Fibroblast of mammary gland (primary cell): ENCODE measurements at places on chromosomes 11 and 22.

DNA sequence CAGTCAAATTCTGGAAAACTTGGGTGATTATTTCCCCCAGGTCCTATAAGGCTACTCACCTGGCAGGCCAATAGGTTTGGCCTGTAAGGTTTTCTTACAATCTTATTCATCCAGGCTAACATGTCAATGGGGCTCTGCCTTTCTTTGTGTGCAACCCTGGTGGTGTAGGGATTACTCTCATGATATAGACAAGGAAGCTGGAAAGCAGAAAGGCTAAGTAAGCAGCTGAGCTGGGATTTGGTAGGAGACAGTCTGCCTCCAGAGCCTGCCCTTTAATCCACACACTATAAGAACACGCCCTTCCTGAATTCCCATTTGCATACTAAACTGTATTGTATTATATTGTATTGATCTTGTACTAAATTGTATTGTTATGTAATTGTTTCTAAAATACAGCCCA, 373.3 kb upstream of the CCDC90B start:
- no peak for DNase-seq

GRCh38 chr11:17458268-17458667, 18.4 kb downstream of the ABCC8 start:
- no peak for DNase-seq

- no peak for DNase-seq
Observed at GRCh38 chr11:117505285-117505970, 177.8 kb downstream of the CEP164 start.

DNA sequence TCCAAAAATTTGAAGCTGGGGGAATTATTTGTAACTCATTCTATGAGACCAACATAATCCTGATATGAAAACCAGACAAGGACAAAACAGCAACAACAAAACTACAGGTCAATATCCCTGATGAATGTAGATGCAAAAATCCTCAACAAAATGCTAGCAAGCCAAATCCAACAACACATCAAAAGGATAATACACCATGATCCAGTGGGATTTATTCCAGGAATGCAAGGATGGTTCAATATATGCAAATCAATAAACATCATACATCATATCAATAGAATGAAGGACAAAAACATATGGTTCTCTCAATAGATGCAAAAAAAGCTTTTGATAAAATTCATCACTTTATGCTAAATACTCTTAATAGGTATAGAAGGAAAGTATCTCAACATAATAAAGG, 19.4 kb upstream of the USP2 start:
- DNase-seq, result no peak

DNA sequence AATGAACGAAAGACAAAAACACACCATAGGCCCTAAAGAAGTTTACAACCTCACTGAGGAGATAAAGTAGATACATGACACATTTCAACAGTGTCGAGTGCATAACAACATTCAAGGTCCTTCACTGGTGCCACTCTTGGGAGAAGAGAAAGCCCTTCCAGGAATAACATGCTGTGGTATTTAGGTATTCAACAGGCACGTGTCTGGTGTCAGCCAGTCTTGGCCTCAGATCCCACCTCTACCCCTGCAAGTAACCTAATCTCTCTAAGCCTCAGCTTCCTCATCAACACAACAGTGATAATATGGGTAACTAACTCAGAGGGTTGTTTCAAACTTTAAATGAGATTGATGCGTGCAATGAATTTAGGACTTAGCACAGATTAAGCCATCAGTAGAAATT, 235.0 kb upstream of the ZC3H12C start:
- no peak for DNase-seq

- DNase-seq, result no peak
Observed at GRCh38 chr22:24177045-24177444, 4.2 kb upstream of the SUSD2 start.
